ENCODE measurements at places on chromosomes 4 and X. TPM values are rescaled to one million over a fixed set of nuclear protein-coding genes. Genes with fewer than 3 reads are reported as not detected.
A peak's percentile ranks its signal among the peaks of the same experiment; 100 is the strongest.

CORIN gene
- total RNA-seq = 0.94 TPM

PPP2R2C gene
- total RNA-seq = 0.60 TPM

CFAP47 gene
- 0.15 TPM for total RNA-seq

FAAH2 gene
- total RNA-seq = 2.9 TPM

CD40LG gene
- 2.5 TPM for total RNA-seq

PRR32 gene
- not detected for total RNA-seq

HNRNPH2 gene
- total RNA-seq = 65.5 TPM

NWD2 gene
- total RNA-seq = not detected

SEL1L3 gene
- 129 TPM for total RNA-seq

SPANXD gene
- not detected for total RNA-seq

DNA sequence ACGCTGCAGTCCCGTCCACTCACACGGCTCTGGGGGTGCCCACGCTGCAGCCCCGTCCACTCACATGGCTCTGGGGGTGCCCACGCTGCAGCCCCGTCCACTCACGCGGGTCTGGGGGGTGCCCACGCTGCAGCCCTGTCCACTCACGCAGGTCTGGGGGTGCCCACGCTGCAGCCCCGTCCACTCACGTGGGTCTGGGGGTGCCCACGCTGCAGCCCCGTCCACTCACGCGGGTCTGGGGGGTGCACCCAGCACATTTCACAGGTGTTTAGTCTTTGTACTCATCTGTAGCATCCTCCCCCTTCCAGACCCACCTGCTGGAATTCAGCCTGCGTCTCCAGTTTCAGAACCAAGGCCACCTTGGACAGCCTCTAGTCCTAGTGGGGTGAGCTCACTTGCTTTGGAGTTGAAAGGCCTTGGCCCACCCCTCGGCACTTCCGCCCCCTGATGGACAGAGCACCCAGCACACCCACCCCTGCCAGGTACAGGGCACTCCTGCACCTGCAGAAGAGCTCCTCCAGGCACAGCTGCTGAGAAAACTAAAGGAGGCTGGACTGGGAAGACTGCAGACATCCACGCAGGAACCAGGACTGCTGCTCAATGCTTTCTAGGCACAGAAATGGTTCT is 73.0 kb downstream of the ABLIM2 start:
- DNase-seq = no peak

DNA sequence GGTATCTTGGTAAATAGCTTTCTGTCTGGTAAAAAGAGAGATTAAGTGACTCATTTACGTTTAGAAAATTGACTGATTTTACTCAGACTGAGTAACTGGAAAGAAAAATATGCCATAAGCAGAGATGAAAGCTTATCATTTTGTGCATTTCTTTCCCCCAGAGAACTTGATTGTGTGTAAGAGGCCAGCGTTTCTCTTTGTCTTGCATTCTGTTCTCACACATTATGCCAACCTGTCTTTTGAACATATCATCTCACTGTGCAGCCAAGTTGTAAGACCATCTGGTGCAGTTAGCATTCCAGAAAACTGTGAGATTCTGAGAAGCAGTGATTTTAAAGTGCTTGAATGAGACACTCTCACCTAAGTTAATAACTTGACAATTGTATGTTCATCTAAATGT is 651.3 kb downstream of the TECRL start:
- no peak for DNase-seq

DNA sequence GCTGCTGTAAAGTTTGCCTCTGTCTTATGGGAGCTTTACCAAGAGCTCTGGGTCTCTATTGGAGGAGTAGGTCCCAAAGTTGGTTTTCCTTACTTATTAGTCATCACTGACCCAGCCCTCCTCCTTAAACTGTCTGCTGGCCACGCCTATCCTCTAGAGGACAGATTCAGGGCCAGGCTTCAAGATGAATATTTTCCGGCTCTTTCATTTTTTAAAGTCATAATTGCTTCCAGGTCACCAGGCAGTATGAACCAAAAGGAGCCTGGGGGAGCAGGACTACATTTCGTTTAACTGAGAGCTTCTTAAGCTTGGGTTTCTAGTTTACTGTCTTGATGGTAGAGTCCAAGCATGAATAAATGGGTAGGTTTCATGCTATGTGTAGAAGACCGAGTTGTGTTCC is 13.7 kb downstream of the BCORL1 start:
- DNase-seq = no peak

GRCh38 chr4:57110640-57111511 is 691 bp upstream of the IGFBP7 start:
- peak; percentile 79 for DNase-seq

DNA sequence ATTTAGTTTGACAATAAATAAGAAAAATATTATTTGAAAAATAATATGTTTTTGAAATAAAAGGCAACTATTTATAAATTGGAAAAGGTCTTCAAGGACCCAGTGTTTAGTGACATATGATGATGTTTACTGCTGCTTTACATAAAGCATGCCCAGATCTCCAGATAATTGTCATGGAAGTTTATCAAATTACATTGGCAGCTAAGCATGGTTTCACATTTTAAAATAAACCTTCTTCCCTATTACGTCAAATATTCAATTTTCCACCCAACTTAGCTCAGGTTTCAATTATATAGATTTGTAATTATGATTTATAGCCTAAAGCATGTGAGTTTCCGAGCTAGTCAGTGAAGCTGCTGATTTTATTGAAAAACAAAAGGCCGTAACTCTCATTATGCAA is 417.2 kb downstream of the CFAP47 start:
- DNase-seq = no peak

- DNase-seq = no peak
Observed at GRCh38 chrX:45862801-45863200, 662.1 kb upstream of the DIPK2B start.

GRCh38 chr4:31045724-31046318 is 325.7 kb downstream of the PCDH7 start:
- DNase-seq = no peak

GRCh38 chr4:61734409-61734808 is 534.3 kb downstream of the ADGRL3 start:
- DNase-seq = no peak

- DNase-seq = no peak
Observed at GRCh38 chrX:23317799-23318724, 16.6 kb upstream of the PTCHD1 start.

DNA sequence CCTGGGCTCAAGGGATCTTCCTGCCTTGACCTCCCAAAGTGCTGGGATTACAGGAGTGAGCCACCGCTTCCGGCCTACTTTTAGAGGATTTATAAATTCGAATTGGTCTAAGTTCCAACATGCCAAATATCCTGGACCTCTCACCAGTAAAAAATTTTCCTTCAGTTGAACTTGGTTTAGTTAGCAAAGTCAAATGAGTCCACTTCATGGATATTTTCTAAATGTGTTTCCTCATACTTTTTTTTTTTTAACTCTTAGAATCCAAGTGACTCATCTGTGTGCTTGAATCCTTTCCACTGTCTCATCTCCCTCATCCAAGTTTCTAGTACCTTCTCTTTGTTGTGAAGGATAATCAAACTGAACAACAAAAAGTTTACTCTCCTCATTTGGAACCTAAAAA is 49.7 kb downstream of the RBM47 start:
- no peak for DNase-seq

DNA sequence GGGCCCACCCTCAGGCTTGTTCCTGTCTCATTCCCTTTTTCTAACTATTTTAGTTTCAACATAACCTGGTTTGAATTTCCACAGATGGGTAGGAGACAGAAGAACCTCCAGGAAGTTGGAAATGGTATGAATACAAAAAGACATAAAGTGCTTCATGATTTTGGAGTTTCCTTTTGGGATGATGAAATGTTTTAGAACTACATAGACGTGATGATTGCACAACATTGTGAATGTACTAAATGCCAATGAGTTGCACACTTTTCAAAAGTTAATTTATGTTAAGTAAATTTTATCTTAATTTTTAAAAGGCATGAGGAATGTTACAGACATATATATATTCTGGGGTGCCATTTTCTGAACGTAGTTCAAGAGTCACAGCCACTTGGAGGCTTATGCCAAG is 41.1 kb upstream of the IBSP start:
- DNase-seq = no peak

- DNase-seq = no peak
Observed at GRCh38 chrX:13226214-13226613, 93.6 kb downstream of the ATXN3L start.

DNA sequence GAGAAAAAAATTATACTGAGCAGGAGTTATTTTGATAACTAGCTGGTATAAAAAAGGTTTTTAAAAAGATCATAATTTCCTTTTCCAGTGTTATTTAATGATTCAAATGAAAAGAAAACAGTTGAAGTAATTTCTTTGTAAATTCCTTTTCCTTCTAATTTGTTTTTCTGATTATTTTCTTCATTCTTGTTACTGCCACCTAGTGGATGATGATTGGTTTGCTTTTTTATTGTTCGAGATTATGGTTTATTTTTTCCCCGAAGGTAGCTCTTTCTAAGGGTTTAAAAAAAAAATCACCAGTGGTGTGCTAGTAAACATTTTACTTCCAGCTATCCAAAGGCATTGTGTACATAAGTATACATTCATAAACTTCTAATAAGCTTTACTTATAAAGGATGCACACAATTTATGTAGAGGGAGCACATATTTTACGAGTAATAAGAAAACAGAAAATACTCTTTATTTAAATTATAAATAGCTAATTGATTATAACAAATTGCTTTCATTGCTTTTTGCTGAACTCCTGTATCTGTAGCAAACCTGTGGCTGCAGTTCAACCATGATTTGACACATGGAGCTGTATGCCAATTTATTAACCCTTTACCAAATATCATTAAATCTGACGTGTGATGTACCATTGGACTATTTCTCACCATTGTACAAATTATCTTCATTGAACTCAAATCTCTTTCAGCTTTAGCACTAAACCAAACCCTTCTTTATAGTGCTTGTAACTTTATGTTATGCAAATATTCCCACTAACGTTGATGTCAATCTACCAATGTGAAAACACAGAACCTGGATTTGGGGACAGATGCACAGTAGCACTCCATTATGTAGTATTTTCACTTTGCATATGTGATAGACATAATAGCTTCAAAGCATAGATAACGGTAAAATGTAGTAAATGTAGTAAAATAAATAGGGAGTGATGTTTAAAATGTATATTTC is 97.8 kb upstream of the ANK2 start:
- no peak for DNase-seq

DNA sequence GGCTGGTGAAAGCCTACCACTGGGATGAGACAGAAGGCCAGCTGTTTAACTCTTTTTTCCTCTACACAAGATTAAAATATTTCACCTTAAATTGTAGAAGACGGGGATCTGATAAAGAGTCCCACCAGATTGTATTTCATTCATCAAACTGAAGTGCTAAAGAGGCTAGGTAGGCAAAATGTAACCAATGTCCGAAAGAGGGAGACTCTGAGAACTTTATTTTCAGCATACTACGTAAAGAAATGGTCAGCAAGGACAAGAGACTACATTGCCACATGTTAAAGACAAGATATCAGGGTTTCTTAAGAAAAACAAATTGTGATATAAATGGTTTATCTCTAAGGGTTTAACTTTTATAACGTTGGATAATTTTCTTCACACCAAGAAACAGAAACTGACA is 71.6 kb upstream of the INPP4B start:
- no peak for DNase-seq

DNA sequence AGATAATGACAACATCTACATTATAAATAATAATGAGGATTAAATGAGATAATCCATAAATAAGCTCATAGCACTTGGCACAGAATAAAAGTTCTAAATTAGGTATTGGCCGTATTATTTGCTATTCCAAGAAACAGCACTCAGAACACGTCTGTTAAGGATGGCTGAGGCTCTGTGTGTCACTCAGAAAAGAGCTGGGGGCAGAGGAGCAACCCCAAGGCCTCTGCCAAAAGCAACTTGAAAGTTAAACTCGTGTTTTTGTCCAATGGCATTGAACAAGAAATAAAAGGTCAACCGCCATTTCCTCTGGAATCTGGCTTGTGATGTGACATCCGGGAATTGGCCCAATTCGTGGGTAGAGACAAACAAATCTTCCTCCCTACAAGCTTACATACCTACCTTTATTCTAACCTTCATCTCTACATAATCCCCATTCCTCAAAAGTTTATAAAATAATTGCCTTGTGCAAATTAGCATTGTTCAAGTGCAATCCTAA is 42.3 kb upstream of the FAM241A start:
- DNase-seq = no peak

- no peak for DNase-seq
Observed at GRCh38 chr4:65671372-65671771, 1.1 kb upstream of the EPHA5 start.

GRCh38 chrX:110683925-110684324 is 111.7 kb downstream of the CHRDL1 start:
- no peak for DNase-seq

DNA sequence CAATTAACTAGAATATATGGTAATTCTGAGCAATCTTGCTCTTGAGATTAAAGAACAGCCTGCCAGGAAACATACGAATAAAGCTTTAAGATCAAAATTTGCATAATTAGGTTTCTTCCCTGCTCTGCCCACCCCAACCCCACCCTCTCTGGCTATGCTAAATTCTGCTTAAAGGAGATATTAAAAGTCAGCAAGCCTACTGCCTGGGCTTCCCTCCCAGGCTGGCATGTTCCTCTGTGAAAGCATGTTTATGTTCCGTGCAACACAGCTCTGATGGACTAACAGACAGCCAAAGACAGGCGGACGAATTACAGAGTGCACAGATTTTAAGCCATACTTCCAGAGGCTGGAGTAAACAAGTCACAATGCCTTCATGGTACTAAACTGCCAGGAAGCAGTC is 28.4 kb downstream of the CD99L2 start:
- no peak for DNase-seq

DNA sequence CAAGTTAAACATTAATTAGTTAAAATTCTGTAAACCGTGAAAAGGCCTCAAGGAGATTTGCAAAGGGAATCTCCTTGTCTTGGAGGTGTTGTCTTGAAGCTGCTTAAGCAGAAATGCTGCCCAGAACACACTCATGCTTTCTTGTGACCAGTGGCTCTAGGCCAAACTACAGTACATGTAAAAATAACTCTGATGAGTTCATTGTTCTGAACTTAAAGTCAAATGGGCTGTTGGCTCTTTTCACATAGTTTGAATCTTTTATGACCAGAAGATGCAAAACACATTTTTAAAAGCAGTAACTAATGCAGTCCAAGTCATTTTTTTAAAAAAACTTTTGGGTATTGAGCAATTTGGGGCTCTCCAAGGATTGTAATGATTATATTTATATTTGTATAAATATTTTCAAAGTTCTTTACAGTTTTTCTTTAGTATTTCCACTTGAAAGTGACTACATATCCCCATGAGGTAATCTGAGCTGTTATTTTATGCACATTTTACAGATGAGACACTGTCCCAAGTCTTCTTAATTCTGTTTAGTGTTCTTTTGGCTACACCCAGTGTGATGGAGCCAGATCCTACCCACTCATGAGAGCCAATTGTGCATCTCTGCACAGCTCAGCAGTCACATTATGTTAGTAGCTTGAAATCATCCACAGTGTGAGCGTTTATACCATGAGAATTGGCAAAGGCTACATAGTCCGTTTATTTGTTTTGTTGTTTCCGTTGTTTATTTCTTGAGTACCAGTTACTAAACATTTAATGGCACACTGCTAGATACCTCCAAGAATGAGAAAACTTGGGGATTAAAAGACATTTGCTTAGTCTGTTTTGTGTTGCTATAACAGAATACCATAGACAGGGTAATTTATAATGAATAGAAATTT is 112.8 kb upstream of the ATXN3L start:
- DNase-seq = no peak

- DNase-seq = no peak
Observed at GRCh38 chr4:182884040-182884439, 33.1 kb downstream of the DCTD start.

All from spleen (tissue), 13 donors.